ENCODE measurements at places on chromosomes 13 and 19. TPM values are rescaled to one million over a fixed set of nuclear protein-coding genes. Genes with fewer than 3 reads are reported as not detected.

DNA sequence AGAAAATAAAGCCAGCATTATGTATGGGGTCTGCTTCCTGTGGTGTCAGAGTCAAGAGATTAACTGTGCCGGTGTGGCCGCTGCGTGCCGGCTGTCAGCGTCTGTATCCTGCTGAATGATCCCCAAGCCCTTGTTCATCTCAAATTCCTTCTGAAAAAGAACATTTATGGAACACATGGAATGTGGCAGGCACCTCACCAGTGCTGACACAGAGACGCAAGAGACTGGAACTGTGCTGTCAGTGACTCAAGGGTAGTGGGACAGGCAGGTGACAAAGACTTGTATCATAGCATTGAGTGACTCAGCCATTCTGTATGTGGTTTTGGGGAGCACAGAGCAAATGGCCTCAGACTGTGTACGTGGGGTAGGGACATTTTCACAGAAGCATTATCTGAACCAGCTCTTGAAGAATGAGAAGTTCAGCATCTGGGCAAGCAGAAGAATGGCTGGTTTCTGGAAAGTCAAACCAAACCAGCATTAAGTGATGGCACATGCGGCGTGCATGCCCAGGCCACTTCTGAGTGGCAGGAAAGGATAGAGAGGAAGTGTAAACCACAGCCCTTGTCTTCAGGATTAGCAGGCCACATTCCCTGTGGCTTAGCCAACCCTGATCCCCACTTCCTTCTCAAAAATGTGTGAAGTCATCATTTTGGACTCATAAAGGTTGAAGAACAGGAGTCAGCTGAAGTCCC, 54.0 kb upstream of the IRS2 start:
- no peak for DNase-seq
- no peaks in the 10 kb centered on the region for H3K27me3 ChIP-seq
- H3K27ac ChIP-seq: no peak overlapping the region
- H3K36me3 ChIP-seq: no peaks in the 10 kb centered on the region
- H3K4me1 ChIP-seq: no peaks in the 10 kb centered on the region
- H3K4me3 ChIP-seq: no peak overlapping the region

DNA sequence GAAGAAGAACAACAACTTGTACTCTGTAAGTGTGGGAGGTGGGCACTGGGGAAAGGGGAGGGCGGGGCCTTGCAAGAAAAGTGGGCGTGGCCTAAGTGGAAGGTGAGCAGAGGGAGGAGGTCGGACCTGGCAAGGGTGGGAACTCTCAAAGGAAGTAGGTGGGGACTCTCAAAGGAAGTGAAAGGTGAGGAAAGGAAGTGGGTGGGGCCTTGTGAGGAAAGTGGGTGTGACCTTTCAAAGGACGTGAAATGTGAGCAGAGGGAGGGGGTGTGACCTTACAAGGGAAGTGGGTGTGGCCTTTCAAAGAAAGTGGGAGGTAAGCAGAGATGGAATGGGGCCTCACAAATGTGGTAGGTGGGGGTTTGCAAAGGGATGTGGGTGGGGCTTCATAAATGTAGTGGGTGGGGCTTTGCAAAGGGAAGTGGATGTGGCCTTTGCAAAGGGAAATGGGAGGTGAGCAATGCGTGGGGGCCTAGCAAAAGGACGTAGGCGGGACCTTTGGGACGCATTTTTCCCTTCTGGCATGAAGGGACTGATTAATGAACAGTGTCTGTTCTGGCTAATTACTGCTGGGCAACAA, 25.9 kb downstream of the ACSBG2 start:
- H3K36me3 ChIP-seq: no peaks in the 10 kb centered on the region
- no peaks in the 10 kb centered on the region for H3K27me3 ChIP-seq
- DNase-seq: no peak
- H3K27ac ChIP-seq: peak overlapping the region; percentile 1
- no peak overlapping the region for H3K4me3 ChIP-seq

DNA sequence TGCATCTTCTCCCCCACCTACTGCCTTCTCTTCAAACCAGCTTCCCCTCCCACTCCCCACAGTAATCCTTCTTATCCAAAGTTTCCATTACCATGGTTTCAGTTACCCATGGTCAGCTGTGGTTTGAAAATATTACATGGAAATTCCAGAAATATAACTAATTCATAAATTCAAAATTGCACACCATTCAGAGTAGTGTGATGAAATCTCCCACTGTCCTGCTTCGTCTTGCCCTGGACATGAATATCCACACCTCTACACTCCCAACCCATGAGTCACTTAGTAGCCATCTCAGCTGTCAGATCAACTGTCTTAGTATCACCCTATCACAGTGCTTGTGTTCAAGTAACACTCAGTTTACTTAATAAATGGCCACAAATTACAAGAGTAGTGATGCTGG, 3.8 kb upstream of the KCTD12 start:
- peaks cover 2% of the 10 kb centered on the region for H3K4me1 ChIP-seq
- H3K27me3 ChIP-seq: no peaks in the 10 kb centered on the region
- DNase-seq: no peak
- no peak overlapping the region for H3K4me3 ChIP-seq
- no peak overlapping the region for H3K27ac ChIP-seq

- no peaks in the 10 kb centered on the region for H3K36me3 ChIP-seq
- peaks cover 42% of the 10 kb centered on the region for H3K4me1 ChIP-seq
- no peak overlapping the region for H3K4me3 ChIP-seq
- DNase-seq: peak; percentile 71
- H3K27ac ChIP-seq: peak overlapping the region; percentile 51
- H3K27me3 ChIP-seq: peaks cover 11% of the 10 kb centered on the region
Observed at GRCh38 chr19:45211751-45212381, 33.3 kb downstream of the BLOC1S3 start.

DNA sequence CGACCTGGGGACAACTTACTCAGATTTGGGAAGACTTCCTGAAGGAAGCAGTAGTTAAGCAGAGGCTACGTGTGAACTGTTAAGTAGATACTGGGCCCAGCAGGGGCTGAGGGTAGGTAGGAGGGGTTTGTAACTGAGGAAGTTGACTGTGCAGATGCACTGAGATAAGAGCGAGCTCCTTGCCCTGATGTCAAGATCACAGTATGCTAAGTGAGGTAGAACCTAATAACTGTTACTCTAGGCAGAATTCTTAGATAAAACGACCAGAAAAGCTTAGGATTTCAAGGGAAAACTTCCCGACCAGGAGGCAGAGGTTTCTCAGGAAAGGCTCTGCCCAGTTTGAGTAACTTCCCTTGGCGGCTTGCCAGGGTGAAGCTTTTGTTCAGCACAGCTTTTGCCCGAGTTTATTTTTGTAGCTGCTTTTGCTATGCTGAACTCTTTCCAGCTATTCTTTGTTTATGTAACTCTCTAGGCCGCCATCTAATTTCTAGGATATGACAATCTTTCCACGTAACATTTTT, 632.1 kb downstream of the DIAPH3 start:
- DNase-seq: no peak
- H3K27ac ChIP-seq: no peak overlapping the region
- no peaks in the 10 kb centered on the region for H3K27me3 ChIP-seq
- H3K4me1 ChIP-seq: no peaks in the 10 kb centered on the region

GRCh38 chr19:14782626-14783409, 4.5 kb upstream of the ADGRE2 start:
- DNase-seq: no peak
- H3K36me3 ChIP-seq: no peaks in the 10 kb centered on the region
- H3K4me1 ChIP-seq: peaks cover 7% of the 10 kb centered on the region

The CELF5 gene
- total RNA-seq: not detected

- H3K4me1 ChIP-seq: no peaks in the 10 kb centered on the region
- DNase-seq: no peak
- H3K27ac ChIP-seq: no peak overlapping the region
- H3K27me3 ChIP-seq: no peaks in the 10 kb centered on the region
- H3K36me3 ChIP-seq: no peaks in the 10 kb centered on the region
- no peak overlapping the region for H3K4me3 ChIP-seq
Observed at GRCh38 chr13:22665506-22665905, 515.3 kb upstream of the SGCG start.

The CSNK1G2 gene
- total RNA-seq: 84.2 TPM

- no peaks in the 10 kb centered on the region for H3K27me3 ChIP-seq
- H3K36me3 ChIP-seq: no peaks in the 10 kb centered on the region
- H3K27ac ChIP-seq: no peak overlapping the region
- peaks cover 10% of the 10 kb centered on the region for H3K4me1 ChIP-seq
- no peak for DNase-seq
Observed at GRCh38 chr13:41916173-41916954, 44.5 kb downstream of the VWA8 start.

- H3K4me3 ChIP-seq: no peak overlapping the region
- H3K4me1 ChIP-seq: peaks cover 50% of the 10 kb centered on the region
- H3K27me3 ChIP-seq: no peaks in the 10 kb centered on the region
- H3K36me3 ChIP-seq: no peaks in the 10 kb centered on the region
- DNase-seq: no peak
Observed at GRCh38 chr19:35460608-35461007, 12.6 kb downstream of the FFAR2 start.

The CLDN10 gene
- not detected for total RNA-seq

DNA sequence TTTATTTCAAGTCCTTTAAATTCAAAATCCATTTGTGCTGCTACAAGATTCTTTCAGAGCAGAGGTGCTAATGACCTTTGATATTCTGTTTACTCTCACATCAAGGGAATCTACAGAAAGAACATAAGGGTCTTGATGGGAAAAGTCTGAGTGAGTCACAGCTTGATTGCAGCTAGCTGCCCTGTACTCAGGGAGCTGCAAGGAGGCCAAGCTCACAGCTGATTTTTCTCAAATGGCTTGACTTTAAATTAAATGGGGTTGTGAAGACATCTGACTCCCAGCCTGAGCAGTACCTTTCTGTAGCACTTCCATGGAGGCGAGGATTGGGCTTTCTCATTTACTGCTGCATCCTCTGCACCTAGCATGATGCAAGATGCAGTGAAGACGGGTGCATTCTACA, 62.5 kb downstream of the RAP2A start:
- no peak for DNase-seq
- no peaks in the 10 kb centered on the region for H3K27me3 ChIP-seq
- H3K4me3 ChIP-seq: no peak overlapping the region
- H3K36me3 ChIP-seq: no peaks in the 10 kb centered on the region
- H3K4me1 ChIP-seq: no peaks in the 10 kb centered on the region

DNA sequence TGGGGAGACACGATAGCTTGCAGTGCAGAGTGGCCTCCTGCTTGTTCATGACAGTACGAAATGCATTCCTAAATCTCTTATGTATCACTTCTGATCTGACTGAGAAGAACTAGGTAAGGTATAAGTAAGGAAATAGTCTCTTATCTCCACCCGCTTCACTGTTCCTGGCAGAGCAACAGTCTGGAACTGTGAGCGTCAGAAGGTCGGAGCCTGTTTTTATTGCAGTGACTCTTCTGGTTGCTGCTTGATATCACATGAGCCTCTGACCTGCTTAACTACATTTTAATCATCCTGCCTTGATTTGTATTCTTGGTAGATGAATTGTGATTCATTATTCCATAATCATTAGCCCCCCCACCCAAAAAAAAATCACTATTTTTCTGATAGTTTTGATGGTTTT, 69.0 kb downstream of the COL4A2 start:
- no peak for DNase-seq
- H3K27ac ChIP-seq: no peak overlapping the region
- peaks cover 15% of the 10 kb centered on the region for H3K4me1 ChIP-seq
- no peaks in the 10 kb centered on the region for H3K27me3 ChIP-seq
- H3K36me3 ChIP-seq: no peaks in the 10 kb centered on the region

The TMEM238 gene
- total RNA-seq: 22.2 TPM

DNA sequence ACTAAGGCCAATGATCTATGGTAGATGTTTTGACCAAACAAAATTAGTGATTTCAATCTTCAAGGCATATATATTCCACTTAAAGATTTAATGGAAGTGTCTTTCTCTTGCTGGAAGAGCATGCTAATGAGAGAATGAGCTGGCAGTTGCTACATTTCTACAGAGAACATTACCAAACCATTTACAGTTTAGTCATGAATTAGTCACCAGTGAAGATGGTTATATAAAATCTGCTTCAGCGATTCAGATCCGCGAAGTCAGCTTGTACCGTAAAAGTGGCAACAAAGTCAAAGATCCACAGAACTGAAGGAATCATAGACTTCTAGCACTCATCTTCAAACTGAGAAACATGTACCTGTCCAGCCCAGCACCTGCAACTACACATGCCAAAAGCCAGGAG, 156.3 kb downstream of the SLITRK5 start:
- no peak for DNase-seq
- H3K36me3 ChIP-seq: no peaks in the 10 kb centered on the region
- no peak overlapping the region for H3K4me3 ChIP-seq
- H3K4me1 ChIP-seq: no peaks in the 10 kb centered on the region
- H3K27ac ChIP-seq: no peak overlapping the region

The HPN gene
- total RNA-seq: 15.9 TPM

- no peak for DNase-seq
- no peaks in the 10 kb centered on the region for H3K4me1 ChIP-seq
- H3K27ac ChIP-seq: no peak overlapping the region
- H3K27me3 ChIP-seq: no peaks in the 10 kb centered on the region
- no peak overlapping the region for H3K4me3 ChIP-seq
- H3K36me3 ChIP-seq: no peaks in the 10 kb centered on the region
Observed at GRCh38 chr19:30862876-30863275, 486.4 kb downstream of the TSHZ3 start.

The LGALS14 gene
- total RNA-seq: not detected

The SLC46A3 gene
- total RNA-seq: 13.6 TPM

GRCh38 chr13:66558506-66558905, 671.6 kb downstream of the PCDH9 start:
- no peak for DNase-seq
- no peak overlapping the region for H3K4me3 ChIP-seq

GRCh38 chr13:113365583-113365970, 1.6 kb upstream of the GRTP1 start:
- H3K4me3 ChIP-seq: no peak overlapping the region
- H3K27me3 ChIP-seq: no peaks in the 10 kb centered on the region
- H3K4me1 ChIP-seq: no peaks in the 10 kb centered on the region
- H3K36me3 ChIP-seq: no peaks in the 10 kb centered on the region
- no peak for DNase-seq

DNA sequence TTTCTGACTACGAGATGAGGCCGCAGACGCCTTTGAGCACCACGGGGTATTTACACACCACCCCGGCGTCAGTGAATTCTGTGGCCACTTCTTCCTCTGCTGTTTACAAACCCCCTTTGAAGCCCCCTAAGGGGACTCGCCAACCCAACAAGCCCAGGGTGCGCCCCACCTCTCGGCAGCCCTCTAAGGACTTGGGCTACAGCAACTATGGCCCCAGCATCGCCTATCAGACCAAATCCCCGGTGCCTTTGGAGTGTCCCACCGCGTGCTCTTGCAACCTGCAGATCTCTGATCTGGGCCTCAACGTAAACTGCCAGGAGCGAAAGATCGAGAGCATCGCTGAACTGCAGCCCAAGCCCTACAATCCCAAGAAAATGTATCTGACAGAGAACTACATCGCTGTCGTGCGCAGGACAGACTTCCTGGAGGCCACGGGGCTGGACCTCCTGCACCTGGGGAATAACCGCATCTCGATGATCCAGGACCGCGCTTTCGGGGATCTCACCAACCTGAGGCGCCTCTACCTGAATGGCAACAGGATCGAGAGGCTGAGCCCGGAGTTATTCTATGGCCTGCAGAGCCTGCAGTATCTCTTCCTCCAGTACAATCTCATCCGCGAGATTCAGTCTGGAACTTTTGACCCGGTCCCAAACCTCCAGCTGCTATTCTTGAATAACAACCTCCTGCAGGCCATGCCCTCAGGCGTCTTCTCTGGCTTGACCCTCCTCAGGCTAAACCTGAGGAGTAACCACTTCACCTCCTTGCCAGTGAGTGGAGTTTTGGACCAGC, 5.3 kb downstream of the SLITRK5 start:
- H3K27ac ChIP-seq: no peak overlapping the region
- peaks cover 33% of the 10 kb centered on the region for H3K4me1 ChIP-seq
- H3K27me3 ChIP-seq: peaks cover 33% of the 10 kb centered on the region
- H3K36me3 ChIP-seq: no peaks in the 10 kb centered on the region

GRCh38 chr19:30105727-30106126, 163.7 kb downstream of the URI1 start:
- H3K4me1 ChIP-seq: no peaks in the 10 kb centered on the region
- H3K36me3 ChIP-seq: no peaks in the 10 kb centered on the region
- no peak overlapping the region for H3K27ac ChIP-seq
- H3K27me3 ChIP-seq: no peaks in the 10 kb centered on the region

- no peak overlapping the region for H3K4me3 ChIP-seq
- peaks cover under 1% of the 10 kb centered on the region for H3K4me1 ChIP-seq
Observed at GRCh38 chr19:17322854-17323253, 11.8 kb downstream of the ANO8 start.

Data from upper lobe of left lung (tissue), 6 donors.